ENCODE measurements at places on chromosomes 4 and X.

DNA sequence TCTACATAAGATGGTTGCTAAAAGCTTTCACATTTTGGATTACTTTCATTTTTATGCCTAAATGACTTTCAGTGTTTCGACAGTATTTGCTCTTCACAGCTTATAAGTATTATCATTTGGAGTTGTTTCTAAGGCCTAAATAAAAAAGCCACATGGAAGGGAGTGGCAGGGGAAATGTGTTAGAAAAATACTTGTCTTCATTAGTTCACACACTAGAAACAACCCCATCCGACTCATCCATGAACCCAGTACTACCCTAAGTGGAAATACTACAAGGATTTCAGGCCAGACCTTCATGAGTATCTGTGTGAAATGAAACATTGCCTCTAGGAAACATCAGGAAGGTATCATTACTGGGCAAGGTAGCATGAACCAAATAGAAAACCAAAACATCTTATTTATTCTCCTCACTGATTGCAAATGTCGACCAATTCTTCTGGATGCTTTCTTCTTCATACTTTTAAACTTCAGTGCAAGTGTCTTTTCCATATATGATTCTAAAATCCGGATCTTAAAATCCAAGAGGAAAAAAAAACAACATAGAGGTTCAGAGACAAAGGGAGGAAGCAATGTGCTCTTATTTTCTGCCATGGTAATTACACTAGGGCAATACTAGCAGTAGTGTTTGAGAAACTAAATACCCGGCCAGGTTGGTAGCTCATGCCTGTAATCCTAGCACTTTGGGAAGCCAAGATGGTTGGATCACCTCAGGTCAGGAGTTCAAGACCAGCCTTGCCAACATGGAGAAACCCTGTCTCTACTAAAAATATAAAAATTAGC, 349.4 kb downstream of the ARHGAP24 start:
- DNase-seq, result no peak

- no peak for DNase-seq
Measured at GRCh38 chr4:3291411-3291968, 1.3 kb upstream of the RGS12 start.

DNA sequence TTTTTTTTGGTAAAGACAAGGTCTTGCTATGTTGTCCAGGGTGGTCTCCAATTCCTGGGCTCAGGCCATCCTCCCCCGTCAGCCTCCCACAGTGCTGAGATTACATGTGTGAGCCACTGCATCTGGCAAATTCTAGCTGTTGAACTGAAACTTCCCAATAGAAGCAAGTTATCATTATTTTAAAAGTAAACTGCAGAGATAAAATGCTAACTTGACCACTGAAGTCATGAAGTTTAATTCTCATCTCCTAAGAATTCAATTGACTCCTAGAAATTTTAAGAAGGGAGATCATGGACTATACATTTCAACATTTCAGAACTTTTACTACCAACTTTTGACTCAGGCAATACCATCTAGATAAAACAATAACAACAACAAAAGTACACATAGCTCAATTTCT, 11.7 kb upstream of the EXOSC9 start:
- DNase-seq, result no peak

GRCh38 chrX:138748480-138748879, 37.0 kb upstream of the FGF13 start:
- peak; percentile 10 for DNase-seq

All from choroid plexus epithelial cell (primary cell).